GM18507 (cell line): ENCODE measurements at places on chromosomes 4 and X.
A peak's percentile ranks its signal among the peaks of the same experiment; 100 is the strongest.

DNA sequence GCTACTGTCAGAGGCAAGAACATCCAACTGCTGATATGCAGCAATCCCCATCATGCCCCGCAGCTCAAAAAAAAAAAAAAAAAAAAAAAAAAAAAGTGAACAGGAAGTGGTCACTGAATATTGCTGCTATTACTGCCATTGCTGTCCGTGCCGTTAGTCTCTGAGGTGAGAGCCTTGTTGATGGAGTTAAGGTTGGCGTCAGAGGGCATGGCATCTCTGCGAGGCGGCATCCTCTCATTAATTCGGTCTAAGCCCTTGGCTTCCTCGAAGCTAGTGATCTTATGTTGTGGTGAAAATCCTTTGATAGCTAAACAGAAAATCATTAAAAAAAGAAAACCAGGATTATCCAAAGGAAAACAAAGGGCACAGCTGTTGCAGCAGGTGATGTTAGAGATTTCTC lies 321.6 kb downstream of the PPP3CA start:
- DNase-seq = no peak

DNA sequence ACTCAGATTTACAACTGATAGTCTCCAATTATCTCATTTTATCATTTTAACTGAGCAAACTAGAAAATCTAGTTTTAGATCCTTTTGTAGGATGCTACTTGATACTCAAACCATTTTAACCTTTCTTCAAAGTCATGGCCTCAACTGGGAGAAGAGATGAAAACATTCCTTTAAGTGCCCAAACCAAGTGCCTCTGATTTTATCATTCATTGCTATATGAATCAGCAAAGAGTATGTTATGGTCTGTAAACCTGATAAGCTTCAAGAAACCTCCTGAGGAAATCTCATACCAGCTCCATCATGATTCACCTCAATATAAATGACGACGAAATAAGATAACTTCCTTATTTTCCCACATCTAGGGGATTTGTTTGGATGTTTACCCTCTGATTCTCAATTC lies 119.9 kb downstream of the FAM13A start:
- DNase-seq = no peak

GRCh38 chrX:19761554-19762295 lies 125.7 kb downstream of the SH3KBP1 start:
- no peak for DNase-seq

GRCh38 chr4:86778175-86778574 lies 71.0 kb downstream of the SLC10A6 start:
- no peak for DNase-seq

GRCh38 chr4:139454111-139455045 lies at the start of gene RAB33B:
TSS of gene RAB33B (plus strand) at chr4:139454121. CDS start at chr4:139454196, 75 bp downstream.
- no peak for DNase-seq

DNA sequence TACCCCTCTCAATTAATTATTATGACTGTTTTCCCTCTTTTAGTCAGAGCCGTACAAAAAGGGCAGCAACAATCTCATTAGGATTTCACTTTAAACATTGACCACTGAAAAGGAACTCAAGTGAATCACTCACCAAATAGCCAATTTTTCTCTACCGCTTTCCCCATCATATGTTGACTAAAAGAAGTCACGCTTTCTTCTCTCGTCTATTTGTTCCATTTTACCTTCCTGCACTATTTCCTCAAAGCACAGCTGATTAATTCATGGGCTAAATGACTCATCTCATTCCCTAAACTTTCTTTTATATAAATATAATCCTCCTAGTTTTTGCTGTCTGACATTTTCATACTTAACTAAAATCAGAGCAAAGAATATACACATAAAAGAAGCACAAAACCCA lies 8.2 kb downstream of the MID1 start:
- no peak for DNase-seq

GRCh38 chrX:51893931-51894696 lies 691 bp downstream of the MAGED1 start:
- no peak for DNase-seq

DNA sequence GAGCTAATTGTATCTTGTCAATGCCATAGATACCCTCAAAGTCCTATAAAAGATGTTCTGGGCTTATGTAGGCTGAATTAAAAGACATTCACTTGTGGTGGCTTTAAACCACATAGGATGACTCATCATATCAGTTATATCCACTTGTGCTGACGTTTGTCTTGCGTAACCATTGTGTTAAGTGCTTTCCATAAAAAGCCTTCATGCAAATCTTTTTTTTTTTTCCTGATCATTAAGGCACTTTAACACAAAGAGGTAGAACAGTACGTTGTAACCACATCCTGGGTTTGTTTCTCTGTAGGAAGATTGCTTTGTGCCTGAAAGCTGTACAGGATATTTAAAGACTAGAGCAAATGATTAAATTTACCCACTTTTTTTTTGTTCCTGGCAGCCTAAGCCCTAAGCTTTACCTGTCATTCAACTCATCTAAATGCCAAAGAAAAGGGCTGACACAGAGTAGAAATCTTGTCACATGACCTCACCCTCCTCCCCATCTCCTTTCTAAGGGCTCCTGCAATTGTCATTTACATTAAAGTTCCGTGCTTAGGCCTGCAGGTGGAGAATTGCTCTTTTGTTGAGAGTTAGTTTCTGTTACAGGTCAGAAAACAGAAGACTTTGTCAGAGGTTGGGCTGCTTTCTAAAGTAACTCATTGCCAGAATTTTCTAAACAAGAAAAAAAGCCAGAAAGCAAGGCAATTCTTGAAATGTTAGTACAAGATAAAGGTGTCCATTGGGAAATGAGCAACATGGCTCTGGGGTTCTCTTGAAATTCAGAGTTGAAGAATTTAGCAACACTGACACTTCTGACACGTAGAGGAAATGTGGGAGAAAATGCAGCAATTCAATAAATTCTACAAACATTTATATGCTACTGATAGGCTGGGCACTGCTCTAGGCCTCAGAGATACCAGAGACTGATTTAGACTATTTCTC lies 555.6 kb downstream of the PPARGC1A start:
- no peak for DNase-seq

DNA sequence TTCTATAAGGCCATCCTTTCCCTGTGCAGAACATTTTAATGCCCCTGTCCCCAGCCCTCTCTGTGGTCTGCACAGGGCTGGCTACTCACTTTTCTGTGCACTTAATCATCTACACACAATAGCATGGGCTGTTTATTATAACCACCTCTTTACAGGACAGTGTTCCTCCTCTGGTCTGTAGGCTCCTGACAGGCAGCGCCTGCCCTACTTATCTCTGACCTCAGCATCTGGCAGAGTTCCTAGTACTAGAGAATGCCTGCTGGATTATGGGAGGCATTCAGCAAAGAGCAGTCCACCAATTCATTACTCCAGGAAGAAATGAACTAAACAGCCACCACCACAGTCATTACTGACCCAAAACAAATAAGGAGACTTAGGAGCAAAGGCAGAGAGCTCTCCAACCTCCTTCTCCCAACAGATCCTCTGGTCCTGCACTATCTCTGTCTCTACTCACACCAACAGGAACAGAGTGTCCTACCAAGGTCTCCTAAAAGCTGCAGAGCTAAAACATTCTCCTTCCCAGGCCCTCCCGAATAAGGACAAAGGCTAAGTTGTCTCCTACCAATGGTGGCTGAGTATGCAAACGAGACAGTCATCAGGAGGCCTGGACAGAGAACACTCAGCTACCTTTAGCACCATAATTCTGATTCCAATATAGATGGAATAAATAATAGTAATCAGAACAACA lies 279.2 kb downstream of the QDPR start:
- no peak for DNase-seq

- DNase-seq = no peak
Measured at GRCh38 chr4:104424475-104424941, 70.2 kb downstream of the CXXC4 start.

DNA sequence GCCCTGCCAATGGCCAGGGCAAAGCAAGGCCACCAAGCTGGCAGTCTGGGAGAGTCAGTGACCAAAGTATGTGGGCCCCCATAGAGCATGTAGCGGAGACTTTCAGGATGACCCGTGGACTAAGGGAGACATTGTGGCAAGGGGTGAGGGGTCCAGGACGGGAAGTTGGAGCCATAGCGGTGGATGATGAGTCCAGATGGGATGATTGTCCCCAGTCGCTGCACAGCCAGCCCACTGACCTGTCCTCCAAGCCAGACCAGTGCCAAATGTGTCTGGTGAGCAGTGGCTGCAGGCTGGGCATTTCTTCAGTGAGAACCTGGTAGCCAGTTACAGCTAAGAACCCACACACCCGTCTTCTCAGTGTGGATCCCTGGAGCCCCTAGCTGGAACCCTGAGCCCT lies 34.3 kb downstream of the ZNF185 start:
- DNase-seq = no peak

GRCh38 chr4:145775406-145775805 lies 95.5 kb downstream of the C4orf51 start:
- DNase-seq = no peak

DNA sequence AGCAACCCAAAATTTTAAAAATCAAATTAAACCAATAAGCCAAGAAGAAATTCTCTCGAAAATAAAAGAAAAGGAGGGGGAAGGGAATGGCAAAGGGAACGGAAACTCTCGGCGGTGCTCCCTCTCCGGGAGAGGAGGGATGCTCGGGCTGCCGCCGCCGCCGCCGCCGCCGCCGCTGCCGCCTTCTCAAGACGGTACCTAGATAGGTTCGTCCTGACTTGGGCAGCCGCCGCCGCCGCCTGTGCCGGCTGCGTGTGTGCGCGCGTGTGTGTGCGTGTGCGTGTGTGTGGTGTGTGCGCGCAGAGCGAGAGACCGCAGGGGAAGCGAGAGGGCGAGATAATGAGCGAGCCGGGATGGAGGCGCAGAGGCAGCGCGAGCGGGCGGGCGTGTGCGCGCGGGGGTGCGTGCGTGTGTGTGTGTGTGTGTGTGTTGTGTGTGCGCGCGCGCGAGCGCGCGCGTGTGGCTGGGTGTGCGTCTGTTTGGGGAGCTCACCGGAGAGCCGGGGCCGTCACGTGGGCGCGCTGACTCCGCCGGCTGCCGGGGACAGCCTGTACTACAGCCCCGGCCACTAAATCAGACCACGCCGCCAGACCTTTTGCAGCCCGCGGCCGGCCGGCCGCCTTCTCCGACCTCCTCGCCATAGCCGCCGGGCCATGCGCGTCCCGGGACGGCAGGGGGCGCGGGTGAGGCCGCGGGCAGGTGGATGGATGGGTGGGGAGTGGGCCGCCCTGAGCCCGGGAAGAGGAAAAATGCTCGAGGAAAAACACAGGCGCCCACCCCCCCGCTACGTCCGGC lies 111.6 kb downstream of the DHX15 start:
- peak; percentile 37 for DNase-seq

GRCh38 chrX:15973946-15974345 lies 119.3 kb upstream of the AP1S2 start:
- no peak for DNase-seq

- DNase-seq = no peak
Measured at GRCh38 chr4:43133566-43133965, 241.1 kb downstream of the GRXCR1 start.

GRCh38 chrX:35166023-35166422 lies 223.4 kb downstream of the FAM47B start:
- no peak for DNase-seq

GRCh38 chr4:3523146-3523627 lies 9.0 kb downstream of the LRPAP1 start:
- DNase-seq = no peak

DNA sequence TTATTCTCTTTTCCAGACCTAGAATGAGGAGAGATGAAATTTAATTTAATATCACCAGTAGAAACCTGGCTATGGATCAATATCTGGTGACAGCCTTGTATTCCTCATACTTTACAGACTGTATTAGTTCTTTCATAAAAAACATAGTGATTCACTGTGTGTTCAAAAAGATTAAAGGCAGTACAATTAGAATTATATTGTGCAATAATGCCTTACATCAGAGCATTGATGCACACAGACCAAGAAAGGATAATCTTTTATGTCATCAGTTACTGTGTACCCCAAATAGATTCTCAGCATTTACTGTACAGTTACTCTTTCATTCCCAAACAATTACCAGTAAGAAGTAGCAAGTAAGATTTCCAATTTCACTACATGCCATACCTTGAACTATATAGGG lies 260.5 kb upstream of the ANXA10 start:
- no peak for DNase-seq

- no peak for DNase-seq
Measured at GRCh38 chr4:86482306-86483172, 111.6 kb upstream of the PTPN13 start.

DNA sequence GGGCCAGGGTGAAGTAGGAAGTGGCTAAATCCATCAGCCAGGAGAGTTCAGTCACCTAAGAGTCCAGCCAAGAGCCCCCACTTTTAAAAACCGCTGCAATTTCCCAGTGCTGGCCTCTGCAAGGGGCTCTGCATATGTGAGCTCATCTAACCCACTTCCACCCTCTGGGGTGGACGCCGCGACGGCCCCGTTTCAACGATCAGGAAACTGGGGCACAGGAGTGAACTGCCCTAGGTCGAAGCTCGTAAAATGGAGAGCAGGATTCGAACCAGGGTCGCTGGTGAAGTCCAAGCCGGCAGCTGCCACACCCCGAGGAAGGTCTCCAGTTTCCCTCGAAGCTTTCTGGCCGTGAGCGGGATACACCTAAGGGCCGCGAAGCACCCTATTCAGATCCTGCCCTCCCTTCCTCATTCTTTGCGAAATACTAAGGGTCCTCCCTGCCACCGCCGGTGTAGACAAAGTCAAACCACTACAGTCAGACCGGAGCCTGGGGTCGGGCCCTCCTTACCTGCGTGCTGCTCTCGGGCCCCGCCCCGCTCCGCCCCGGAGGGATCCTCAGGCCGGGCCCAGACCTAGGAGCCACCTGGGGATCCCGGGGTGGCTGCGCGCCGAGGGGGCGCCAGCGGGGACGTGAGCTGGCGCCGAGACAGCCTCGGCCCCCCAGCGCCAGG lies 446 bp downstream of the EVC2 start:
- no peak for DNase-seq

- no peak for DNase-seq
Measured at GRCh38 chr4:96473246-96473645, 633.4 kb downstream of the PDHA2 start.

- DNase-seq = no peak
Measured at GRCh38 chr4:18961266-18961665, 939.7 kb upstream of the LCORL start.

DNA sequence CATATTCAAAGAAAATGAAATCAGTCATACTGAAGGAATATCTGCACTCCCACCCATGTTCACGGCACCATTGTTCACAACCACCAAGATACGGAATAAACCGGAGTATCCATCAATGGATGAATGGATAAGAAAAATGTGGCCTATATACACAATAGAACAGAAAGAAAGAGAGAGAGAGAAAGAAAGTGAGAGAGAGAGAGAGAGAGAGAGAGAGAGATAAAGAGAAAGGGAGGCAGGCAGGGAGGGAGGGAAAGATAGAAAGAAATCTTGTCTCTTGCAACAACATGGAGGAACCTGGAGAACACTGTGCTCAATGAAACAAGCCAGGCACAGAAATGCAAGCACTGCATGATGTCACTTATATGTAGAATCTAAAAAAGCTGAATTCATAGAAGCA lies 52.4 kb downstream of the ANKRD17 start:
- no peak for DNase-seq

- DNase-seq = no peak
Measured at GRCh38 chrX:96372313-96373046, 312.2 kb upstream of the DIAPH2 start.

GRCh38 chrX:8484360-8484949 lies 19.8 kb downstream of the VCX3B start:
- DNase-seq = no peak
